Cortex of kidney (tissue), 1 donor: ENCODE measurements at places on chromosomes 11 and 22.

- no peak for DNase-seq
These were observed 221.2 kb upstream of the PLET1 start for GRCh38 chr11:112481893-112482292.

DNA sequence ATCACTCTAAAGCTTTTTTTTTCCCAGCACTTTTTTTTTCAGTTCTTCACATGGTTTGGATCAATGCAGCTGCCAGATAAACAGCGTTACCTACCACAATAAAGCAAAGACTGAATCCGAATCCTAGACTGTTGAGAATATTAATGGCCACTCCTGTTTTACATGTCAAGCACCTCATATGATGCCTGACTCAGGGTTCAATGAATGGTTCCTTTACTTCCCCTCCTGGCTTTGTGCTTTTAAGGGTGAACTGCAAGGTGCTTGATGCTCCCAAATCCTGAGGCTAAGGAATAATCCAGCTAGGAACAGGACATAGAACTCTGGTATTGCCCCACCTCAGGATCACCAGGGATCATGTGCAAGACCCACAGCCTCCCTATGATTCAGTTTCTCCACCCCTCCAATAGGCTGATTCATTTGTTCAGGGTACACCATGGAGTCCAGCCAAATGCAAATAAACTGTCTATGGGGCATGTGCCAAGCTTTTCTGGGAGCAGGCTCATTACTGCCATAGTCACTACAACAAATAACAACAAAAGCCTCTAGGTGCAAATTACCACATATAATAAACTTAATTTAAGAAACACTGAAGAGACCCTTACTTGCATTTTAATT, 104.3 kb downstream of the GAB2 start:
- no peak for DNase-seq

GRCh38 chr11:76236092-76236999, 30.0 kb upstream of the WNT11 start:
- peak; percentile 84 for DNase-seq

DNA sequence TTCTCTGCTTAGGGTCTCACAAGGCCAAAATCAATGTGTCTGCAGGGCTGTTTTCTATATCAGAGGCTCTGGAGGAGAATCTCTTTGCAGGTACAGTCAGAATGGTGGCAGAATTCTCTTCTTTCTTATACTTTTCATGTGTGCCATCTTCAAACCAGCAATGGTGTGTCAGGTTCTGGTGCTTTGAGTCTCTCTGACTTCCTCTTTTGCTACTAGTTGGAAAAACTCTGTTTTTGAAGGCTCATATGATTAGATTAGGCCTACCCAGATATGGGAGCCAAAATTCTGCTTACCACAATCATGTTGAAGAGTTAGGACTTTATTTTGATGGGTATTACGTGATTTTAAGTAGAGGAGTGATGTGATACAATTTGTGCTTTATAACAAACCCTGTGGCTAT, 18.8 kb upstream of the TECTA start:
- no peak for DNase-seq

GRCh38 chr11:70092959-70093715, 15.0 kb downstream of the ANO1 start:
- no peak for DNase-seq
